ENCODE measurements at places on chromosomes 5 and 9.

DNA sequence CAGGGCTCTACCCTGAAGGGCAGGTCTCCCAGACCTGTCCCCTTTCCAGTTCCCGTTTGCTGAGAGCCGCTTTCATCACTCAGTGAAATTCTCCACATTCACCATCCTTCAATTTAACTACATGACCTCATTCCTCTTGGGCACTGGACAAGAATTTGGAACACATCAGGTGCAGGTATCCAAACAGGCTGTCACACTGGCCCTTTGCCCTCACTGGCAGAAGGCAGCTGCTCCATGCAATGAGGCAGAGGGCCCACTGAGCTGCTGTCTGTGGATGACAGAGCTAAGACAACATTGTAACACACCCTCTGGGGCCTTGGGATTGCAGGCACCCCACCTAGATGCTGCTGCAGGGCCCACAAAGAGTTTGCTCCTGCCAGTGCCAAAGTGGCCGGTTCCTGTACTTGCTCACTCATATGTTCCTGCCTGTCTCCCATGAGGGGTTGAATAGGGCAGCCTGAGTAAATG lies 55.1 kb downstream of the ACTL7B start:
- DNase-seq = no peak

GRCh38 chr5:88483964-88484672 lies 215.5 kb upstream of the TMEM161B start:
- no peak for DNase-seq

- no peak for DNase-seq
Measured at GRCh38 chr5:10264604-10265003, 14.5 kb downstream of the CCT5 start.

GRCh38 chr9:108582726-108583125 lies 273.1 kb downstream of the ACTL7B start:
- DNase-seq = no peak

DNA sequence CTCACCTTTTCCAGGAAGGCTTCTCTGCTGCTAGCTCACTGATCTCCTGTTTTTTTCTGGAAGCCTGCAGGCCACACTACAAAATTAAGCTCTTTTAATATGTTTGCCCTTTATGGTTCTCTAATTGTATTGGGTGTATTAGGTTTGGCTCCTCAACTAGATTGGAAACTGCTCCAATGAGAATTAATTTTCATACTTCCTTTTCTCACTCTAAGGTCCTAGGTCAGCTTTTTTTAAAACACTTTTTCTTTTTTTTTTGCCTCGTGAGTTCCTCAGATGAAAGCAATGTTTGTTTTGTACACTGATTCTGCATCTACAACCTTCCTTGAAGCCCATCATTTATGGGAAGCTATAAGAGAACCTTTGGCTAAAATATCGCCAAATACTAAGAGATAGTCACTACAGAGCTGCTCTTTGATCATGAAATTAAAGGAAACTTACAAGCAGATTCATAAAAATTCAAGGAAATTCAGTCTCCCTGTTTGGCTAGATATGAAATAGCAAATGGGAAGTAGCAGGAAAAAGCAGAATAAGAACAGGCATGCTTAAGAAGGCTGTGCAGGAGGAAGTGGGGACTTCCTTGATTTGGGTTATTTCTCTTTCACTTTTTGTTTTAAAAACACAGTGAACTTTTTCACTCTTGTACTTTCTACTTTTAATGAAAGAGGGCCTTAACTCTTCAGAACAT lies 55.2 kb upstream of the FYB1 start:
- no peak for DNase-seq

DNA sequence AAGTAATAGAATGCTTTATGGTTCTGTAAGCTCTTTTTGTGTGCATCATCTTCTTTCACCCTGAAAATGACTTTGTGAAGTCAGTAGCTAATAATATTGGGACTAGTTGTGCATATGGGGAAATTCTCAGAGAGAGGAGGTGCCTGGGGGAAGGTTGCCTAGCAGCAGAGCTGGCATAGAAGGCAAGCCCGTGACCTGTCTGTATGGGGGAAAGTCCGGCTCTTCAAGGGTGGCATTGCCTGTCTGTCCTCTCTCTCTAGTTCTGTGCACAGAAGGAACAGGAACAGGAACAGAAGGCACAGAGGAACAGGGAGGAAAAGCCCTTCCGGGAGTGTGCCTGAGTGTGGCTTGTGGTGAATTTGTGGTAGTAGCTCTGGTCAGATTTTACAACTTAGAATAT lies 33.1 kb downstream of the SH3GL2 start:
- no peak for DNase-seq

- peak; percentile 82 for DNase-seq
Measured at GRCh38 chr5:10249948-10250805, at the start of gene CCT5. Gene CCT5, plus strand, starts transcription at chr5:10250280. Its CDS starts 61 bp downstream, at chr5:10250341.

DNA sequence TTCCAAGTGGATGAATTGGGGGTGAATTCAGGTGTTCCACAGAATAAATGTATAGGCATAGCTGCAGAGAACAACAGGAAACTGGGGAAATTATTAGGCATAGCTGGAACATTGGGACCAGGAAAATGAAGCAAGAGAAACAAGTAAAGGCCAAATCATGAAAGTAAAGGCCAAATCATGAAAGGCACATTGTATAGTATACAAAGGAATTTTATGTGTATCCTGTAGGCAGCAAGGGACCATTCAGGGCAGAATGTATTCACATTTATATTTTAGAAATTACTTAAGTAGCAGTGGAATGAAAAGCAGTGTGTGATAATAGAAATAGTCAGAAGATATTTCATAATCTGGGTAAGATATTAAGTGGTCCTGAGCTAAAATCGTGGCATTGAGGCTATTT lies 127.3 kb upstream of the GRHPR start:
- no peak for DNase-seq

- no peak for DNase-seq
Measured at GRCh38 chr5:119354537-119355243, 1.1 kb upstream of the TNFAIP8 start.

DNA sequence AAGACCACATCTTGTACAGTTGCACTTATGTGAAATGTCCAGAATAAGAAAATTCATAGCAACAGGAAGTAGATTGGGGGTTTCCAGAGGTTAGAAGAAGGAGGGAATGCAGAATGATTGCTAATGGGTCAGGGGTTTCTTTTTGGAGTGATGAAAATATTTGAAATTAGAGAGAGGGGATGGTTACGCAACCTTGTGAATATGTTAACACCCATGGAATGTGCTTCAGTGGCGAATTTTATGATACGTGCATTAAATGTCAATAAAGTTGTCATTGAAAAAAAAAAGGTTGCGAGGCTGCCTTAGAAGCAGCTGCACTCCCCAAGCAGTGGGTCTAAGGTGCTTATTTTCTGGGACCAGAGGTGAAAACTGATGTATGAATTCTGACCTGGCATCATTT lies 64.4 kb upstream of the SUB1 start:
- DNase-seq = no peak

- DNase-seq = no peak
Measured at GRCh38 chr9:127905788-127906191, 6.4 kb upstream of the ST6GALNAC6 start.

DNA sequence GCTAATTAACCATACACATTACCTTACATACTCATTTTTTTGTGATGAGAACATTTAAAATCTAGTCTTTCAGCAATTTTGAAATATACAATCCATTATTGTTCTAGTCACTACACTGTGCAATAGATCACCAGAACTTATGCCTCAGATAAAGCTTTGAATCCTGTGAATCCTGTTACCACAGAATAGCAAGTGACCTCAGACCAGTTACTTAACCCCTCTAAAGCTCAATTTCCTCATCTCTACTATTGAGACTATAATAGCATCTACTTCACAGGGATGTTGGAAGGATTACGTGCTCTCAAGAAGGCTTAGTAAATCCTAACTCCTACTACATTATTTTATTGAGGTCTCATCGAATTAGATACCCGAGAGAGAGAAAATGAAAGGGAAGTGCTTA lies 60.2 kb upstream of the PIP5K1B start:
- DNase-seq = no peak

- DNase-seq = no peak
Measured at GRCh38 chr9:136050701-136051452, 44.2 kb downstream of the NACC2 start.

- DNase-seq = no peak
Measured at GRCh38 chr5:98968056-98968564, 39.3 kb upstream of the CHD1 start.

DNA sequence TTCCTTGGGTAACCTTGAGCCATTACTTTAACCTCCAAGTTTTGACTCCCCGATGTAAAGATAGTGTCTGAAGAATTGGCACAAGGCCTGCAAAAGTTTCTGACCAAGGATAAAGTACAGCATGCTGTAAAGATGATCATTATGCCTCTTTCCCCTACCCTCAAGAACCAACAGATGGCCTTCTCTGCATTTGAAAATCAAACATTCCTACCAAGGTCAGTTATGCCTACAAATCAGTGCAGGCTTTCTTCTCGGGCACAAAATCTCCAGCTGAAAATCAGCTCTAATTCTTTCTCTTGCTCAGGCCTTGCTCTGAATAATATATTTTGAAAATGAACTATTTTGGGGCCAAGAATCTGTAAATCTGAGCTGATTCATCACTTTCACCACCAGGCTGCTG lies 59.7 kb downstream of the PPP2R2B start:
- DNase-seq = no peak

DNA sequence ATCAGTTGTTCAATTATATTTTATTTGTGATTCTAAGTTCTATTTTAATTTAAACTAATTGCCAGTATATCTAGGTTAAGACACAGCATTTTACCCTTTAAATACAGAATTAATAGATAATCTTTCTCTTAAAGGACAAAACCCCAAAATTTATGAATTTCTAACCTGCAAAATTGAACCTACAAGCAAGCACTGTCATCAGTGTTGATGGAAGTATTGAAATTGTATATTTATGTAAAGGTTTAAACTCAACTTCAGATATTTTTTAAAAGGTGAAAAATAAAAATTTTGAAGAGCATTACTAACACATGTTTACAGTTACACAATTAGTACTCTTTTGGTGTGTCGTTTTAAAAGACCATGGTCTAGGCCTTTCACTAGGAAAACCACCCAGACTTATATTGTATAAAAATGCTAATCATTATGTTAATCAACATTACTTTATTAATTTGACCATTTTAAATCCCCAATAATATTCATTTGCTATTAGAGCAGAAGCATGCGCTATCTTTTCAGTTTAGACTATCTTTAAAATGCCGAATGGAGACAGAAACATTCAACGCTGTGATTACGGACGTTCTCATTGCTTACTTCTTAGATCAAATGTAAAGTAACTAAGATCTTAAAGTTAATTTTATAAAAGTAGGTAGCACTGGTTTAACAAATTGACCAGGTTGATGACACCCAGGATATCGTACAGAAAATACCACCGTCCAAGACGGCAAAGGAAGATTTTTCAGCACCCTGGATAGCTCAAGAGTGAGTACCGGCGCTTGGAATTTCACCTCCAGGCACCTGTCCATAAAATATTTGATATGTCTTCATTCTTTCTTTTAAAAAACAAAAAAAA lies 3.2 kb downstream of the OTP start:
- no peak for DNase-seq

All from stimulated activated CD8-positive, alpha-beta memory T cell treated with anti-CD3 and anti-CD28 coated beads, Interleukin-12 subunit alpha, Interleukin-12 subunit beta, amount 100 ng/mL, for 4 hours (primary cell).